ENCODE measurements at places on chromosomes 11 and 22. TPM values are rescaled to one million over a fixed set of nuclear protein-coding genes. Genes with fewer than 3 reads are reported as not detected.

GRCh38 chr11:65479184-65480145 is 19.4 kb upstream of the MALAT1 start:
- peak; percentile 76 for DNase-seq

DNA sequence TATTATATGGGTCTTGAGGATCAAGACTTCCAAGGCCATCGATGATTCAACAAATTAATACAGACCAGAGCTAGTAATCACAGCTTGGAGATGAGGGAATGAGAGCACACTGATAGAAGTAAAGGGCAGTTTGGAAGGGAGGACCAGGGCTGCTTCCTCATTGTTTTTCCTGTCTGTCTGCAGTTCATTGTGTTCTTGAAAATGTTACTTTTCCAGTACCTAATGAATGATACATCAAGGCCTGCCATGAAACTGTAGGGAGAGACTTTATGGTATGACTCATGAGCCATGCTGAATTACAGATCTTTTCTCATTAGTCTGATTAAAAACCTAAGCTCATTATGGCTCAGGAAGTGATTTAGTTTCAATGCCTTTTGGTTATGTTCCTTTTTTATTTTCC is 855.6 kb downstream of the KCNA4 start:
- DNase-seq, result no peak

GRCh38 chr11:9858822-9859221 is 194.9 kb downstream of the SWAP70 start:
- DNase-seq, result no peak

UCP2 gene
- total RNA-seq, result 62.1 TPM

CTSW gene
- not detected for total RNA-seq

SPON1 gene
- 0.22 TPM for total RNA-seq
